ENCODE measurements at places on chromosomes 4 and X.

GRCh38 chrX:47172549-47172948 lies 21.1 kb upstream of the UBA1 start:
- no peak for DNase-seq

GRCh38 chr4:85968945-85969819 lies 390.7 kb downstream of the MAPK10 start:
- no peak for DNase-seq

DNA sequence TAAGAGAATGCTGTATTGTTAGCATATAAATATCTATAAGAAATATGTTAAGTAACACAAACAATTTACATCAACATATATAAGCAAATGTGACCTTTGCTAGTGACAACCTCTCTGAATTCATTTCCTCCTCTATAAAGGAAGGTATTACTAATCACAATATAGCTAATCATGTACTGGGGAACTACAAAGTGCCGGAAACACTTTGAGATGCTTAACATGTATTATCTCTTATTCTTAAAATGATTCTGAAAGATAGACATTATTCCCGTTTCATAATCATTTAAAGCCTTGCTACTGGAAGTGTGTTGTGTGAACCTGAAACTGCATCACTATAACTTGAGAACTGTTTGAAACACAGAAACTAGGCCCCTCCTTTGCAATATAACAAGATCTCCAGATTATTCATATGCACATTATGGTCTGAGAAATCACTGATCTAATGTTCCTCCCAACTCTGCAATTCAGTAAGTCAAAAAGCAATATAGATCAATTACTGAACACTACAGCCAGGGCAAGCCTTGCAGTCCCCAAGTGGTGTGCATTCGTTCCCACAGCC lies 54.0 kb downstream of the KLHL8 start:
- DNase-seq, result no peak

DNA sequence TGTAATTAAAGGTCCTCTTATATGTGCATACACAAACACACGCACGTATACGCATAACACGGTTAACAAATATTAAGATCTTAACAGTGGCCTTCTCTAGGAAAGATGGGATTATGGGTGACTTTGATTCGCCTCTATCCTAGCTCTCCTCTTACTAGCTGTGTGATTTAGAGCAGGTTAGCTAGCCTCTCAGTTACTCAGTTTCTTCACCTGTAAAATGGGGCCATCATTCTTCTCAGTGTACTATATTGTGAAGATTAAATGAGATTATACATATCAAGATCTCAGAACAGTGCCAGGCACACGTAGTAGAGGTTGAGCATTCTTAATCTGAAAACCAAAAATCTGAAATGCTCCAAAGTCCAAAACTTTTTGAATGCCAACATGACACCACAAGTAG lies 159.3 kb downstream of the BCOR start:
- no peak for DNase-seq

DNA sequence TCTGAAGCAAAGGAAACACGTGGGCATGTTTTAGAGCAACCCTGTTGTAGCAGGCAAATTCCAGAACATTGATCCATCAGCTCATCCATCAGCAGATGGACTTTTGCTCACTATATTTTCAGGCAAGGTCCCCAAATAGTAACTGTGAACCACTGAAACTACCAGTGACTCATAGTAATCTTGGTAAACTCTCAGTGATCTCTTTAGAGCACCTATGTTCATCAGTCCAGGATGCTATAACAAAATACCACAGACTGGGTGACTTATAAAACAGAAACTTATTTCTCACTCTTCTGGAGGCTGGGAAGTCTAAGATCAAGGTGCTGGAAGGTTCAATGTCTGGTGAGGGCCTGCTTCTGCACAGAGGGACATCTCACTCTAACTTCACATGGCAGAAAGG lies 28.9 kb upstream of the BTC start:
- no peak for DNase-seq

- no peak for DNase-seq
These were observed 2.4 kb downstream of the STX18 start for GRCh38 chr4:4539481-4539880.

DNA sequence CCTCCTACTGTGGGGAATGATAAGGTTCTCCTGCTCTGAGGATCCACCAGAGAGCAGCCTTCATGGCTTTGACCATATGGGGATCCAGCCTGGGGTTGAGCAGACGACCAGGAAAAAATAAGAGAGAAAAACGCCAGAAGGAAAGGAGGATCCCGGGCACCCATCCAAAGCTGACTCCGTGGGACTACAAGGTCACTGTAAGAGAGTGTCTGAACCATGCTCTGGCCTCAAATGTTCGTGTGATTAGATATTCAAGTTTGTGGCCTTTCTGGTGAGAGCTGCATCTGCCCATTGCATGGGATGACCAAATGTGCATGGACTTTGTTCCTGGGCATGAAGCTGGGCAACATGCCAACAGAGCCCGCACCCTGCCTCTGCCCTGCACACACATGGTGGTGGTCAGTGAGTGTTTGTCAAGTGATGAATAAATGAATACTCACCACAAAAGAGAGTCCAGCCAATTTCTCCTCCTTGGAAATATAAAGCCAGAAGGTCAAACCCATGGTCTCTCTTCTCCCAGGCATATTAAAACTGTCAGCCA lies 346.0 kb upstream of the GATB start:
- no peak for DNase-seq

DNA sequence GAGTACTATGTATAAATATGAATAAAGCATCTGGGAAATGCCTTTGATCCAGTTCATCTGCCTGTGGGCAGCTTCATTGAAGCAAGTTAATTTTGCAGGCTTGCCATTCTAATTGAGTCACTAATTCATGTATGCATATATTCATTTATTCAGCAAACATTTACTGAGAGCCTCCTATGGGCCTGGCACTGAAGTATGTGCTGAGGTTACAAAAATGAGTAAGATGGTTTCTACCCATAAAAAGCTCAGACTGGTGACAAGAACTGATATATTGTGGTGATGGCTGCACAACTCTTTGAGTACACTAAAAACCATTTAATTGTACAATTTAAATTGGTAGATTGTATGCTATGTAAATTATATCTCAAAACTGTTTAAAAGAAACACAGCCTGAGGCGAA lies 1.1 kb upstream of the MRPL1 start:
- peak; percentile 13 for DNase-seq

DNA sequence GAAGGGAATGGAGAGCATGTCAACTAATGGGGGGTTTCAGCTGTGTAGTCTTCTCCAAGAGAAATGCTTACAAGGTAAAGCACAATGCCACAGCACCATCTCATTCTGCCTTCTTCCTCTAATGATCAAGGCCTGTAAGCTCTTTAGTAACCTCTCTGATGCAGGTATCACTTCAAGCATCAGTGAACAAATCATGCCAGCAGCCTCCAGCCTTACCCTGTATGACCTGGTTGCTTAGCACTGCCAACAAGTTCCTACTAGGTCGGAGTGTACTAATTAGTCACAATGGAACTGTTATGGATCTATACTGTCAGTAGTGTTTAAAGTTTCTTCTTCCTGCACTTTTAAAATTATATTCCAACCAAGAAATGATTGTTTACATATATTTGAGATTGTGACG lies 197.7 kb downstream of the GRID2 start:
- no peak for DNase-seq

GRCh38 chr4:177339477-177340374 lies 30.1 kb downstream of the NEIL3 start:
- no peak for DNase-seq

DNA sequence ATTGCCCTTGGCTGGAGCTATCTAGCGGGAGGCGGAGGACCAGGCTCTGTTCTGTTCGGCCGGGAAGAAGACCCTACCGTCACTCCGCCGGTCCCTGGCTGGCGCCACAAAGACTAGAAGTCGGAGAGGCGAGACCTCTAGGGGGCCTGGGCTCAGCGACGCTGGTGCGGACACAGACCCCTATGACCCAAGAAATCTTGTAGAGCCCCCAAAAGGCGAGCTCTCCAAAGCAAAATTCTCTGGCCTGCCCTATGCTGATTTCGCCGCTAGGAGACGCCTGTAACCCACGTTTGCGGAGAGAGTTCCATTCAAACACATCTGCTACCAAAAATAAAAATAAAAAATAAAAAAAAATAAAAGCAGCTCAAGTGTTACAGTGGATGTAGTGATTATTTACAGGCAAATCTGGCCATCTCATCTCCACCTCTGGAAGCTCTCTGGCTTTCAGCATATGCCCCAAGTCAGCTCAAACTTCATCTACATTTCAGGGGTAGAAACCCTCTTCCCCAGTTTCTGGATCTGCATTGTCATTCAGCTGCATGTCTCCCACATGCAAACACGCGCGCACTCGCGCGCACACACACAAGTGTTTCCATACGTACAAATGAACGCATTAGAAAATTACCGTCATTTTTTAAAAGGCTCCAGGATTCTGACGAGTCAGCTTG lies 2.4 kb upstream of the PCDH10 start:
- no peak for DNase-seq

DNA sequence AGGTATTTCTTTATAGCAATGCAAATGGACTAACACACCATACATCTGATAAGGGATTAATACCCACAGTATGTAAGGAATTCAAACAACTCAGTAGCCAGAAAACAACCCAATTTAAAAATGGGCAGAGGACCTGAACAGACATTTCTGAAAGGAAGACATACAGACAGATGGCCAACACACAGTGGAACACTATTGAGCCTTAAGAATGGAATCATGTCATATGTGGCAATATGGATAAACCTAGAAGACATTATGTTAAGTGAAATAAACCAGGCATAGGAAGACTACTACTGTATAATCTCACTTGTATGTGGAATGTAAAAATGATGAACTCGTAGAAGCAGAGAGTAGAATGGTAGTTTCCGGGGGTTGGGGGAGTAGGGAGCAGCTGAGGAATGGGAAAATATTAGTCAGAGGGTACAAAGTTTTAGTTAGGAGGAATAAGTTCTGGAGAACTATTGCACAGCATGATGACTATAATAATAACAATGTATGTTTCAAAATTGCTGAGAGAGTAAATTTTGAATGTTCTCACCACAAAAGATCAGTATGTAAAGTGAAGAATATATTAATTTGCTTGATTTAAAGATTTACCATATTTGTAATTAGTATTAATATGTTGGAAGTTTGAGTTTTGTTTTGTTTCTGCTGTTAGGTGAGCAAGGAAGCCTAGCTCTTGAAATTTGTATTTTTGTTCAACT lies 25.2 kb downstream of the WDR44 start:
- no peak for DNase-seq

DNA sequence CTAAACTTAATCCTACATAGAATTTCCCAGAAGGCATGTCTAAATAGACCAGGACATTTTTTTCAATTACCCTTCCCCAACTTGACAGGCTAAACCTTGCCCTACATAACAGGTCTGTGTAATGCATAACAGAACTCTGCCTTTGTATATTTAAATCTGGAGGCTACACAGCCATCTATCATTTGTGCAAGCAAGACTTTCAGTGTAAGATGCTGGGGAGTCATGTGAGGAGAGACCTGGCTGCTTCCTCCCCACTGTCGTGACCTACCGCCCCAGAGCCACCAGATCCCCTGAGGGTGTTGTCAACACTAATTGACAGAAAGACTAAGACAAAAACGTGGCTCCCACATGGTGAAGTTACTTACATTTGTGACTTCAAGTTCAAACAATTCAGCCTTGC lies 342.2 kb downstream of the PPARGC1A start:
- DNase-seq, result no peak

DNA sequence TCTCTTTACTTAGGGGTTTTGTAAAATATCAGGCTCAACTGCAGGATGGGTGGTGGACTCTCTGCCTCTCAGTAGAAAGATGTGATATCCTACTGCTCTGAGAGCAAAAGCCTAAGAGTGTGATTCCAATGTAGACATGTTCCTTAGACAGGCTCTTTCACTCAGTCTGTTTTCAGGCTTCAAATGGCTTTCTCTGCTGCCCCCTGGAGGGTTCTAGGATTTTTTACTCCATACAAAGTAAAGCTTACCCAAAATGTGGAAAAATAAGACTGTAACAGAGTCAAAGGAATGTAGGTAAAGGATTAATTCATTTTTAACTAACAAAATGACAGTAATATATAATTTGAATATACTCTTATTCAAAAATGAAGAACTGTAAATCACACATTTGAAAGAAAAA lies 32.1 kb downstream of the ZGRF1 start:
- DNase-seq, result peak; percentile 1

DNA sequence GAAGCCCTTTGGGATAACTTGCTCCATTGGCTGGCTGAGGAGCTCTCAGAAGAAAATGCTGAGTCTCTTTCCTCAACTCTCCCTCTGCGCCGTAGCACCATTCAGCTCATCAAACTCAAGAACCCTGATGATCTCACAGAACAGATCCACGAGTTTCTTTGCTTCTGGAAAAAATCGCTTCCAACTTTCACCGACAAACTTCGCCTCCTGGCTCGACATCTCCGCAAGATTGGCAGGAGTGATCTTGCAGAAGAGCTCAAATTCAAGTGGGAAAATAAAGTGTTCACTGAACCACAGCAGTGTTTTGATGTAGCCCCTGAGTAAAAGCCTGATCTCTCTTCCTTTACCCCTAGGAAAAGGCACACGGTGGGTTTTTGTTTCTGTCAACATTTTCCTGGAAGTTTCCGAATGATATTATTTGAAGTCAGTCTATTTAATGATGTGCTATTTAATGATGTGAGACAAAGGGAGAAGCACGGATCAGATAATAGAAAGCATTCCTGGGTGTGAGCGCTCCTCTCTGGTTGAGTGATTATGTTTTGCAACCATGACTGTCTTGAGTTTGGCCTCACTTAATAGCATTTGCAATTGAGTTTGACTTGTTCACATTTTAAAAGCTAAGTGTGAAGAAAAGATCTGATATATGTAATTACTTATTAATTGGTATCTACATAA lies 62.2 kb downstream of the DTHD1 start:
- DNase-seq, result no peak

DNA sequence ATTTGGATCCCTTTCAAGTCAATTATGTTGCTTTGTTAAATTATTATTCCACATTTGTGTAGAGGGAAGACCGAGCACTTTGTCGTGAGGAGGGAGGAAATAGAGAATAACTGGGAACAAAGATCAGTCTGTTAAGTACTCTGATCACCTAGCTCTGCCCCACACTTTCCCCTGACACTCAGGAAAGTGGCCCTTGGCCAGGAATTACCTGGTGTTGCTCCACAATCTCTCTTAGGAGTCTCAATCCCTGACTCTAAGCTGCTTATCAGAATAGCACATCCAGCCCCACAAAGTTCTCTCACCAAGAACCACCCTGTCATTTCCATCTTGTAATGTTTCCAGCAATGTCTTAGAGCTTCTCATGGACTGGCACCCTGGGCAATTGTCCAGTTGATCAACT lies 83.8 kb upstream of the BMPR1B start:
- no peak for DNase-seq

GRCh38 chrX:155334486-155335336 lies at the start of gene CLIC2:
Gene CLIC2 (minus strand): TSS chrX:155334614. CDS start chrX:155334427, 187 bp downstream.
- no peak for DNase-seq

- DNase-seq, result no peak
These were observed 68.4 kb upstream of the MID1IP1 start for GRCh38 chrX:38732866-38733265.

Measured in stimulated activated naive CD4-positive, alpha-beta T cell treated with Interleukin-2 at 50 U/mL for 16 hours (primary cell).